Dermis lymphatic vessel endothelial cell (primary cell): ENCODE measurements at places on chromosomes 4 and X. TPM values are rescaled to one million over a fixed set of nuclear protein-coding genes. Genes with fewer than 3 reads are reported as not detected.

EMD gene
- total RNA-seq: 14.8 and 16.6 TPM in 2 replicates

ADAMTS3 gene
- 0.33 and 0.34 TPM in 2 replicates for total RNA-seq

TMEM271 gene
- total RNA-seq: not detected in 2 replicates

HPGD gene
- total RNA-seq: not detected in 2 replicates

DNAAF6 gene
- not detected in 2 replicates for total RNA-seq

UGT2B10 gene
- not detected in 2 replicates for total RNA-seq

WWC2 gene
- total RNA-seq: 23.9 and 24.5 TPM in 2 replicates

DCUN1D4 gene
- 35.0 and 36.1 TPM in 2 replicates for total RNA-seq

DGKK gene
- not detected in 2 replicates for total RNA-seq

ZAR1 gene
- total RNA-seq: not detected in 2 replicates

CCNA2 gene
- total RNA-seq: 10.1 and 11.2 TPM in 2 replicates

FABP2 gene
- total RNA-seq: not detected in 2 replicates

PNCK gene
- total RNA-seq: not detected in 2 replicates

FGA gene
- total RNA-seq: not detected in 2 replicates

GPRASP1 gene
- total RNA-seq: 1.5 and 1.8 TPM in 2 replicates

RTL3 gene
- not detected in 2 replicates for total RNA-seq

SOX3 gene
- not detected in 2 replicates for total RNA-seq

CT45A2 gene
- not detected in 2 replicates for total RNA-seq

EGFL6 gene
- not detected in 2 replicates for total RNA-seq

DDIT4L gene
- 2.2 and 2.8 TPM in 2 replicates for total RNA-seq

TRIM60 gene
- not detected in 2 replicates for total RNA-seq

TRIM75 gene
- not detected in 2 replicates for total RNA-seq

CMC4 gene
- 9.4 and 10.7 TPM in 2 replicates for total RNA-seq

ANK2 gene
- 120 and 125 TPM in 2 replicates for total RNA-seq

ZNF674 gene
- 3.6 and 5.8 TPM in 2 replicates for total RNA-seq

ELMOD2 gene
- total RNA-seq: 14.3 and 21.3 TPM in 2 replicates

FGF16 gene
- 0.11 TPM in 1 of 2 replicates, not detected in the other for total RNA-seq

RTL5 gene
- total RNA-seq: 0.09 and 0.33 TPM in 2 replicates

SORBS2 gene
- 45.1 and 156 TPM in 2 replicates for total RNA-seq

HERC6 gene
- 4.6 and 4.8 TPM in 2 replicates for total RNA-seq
